ENCODE measurements at places on chromosomes 5 and 9.

- no peak for DNase-seq
These were observed 29.5 kb downstream of the CCNH start for GRCh38 chr5:87383216-87383615.

DNA sequence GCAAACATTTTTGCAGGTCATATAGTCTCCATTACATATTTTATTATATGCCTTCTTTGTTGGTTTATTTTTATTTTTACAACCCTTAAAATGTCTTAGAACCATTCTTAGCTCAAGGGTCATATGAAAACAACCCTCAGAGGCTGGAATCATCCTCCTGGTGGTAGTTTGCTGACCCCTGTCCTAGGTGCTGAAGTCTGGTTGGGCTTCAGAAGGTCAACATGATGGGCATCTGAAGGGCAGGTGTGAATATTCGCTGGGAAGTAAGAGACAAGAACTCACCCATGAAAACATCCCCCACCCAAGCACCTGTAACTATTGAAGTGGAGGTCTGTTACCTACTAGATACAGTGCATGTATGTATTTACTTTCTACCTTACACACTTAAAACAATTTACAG is 75.4 kb downstream of the OSMR start:
- DNase-seq, result no peak

DNA sequence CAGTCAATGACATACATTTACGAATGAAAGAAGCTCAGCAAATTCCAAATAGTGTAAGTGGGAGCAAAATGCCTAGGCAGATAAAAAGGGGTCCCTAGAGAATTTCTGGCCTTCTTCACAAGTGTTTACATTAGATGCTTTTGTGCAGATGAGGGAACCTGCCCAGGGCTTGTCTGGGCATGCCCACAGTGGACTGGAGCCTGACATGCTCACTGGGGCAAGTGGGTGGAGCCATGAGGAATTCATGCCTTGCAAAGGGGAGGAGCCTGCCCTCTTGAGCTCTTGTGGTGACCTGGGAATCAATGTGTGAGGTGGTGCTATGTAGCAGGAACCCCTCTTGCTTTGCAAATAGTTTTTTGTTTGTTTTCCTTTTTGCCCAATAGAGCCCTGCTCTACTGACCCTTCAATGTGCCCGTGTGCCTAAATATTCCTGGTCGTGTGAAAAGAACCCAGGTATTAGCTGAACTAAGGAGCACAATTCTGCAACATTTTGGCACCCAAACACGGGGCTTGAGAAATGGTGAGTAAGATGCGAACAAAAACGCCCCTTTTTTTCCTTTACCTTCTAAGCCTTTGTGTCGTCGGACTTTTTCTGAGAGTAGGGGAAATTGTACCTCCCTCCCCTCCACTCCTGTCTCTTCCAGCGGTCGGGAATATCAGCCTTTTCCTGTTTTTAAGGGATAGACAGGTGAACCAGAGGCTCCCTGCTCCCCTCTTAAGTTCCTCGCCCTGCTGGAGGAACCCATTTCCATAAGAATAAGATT is 433.8 kb upstream of the CDH9 start:
- DNase-seq, result no peak

DNA sequence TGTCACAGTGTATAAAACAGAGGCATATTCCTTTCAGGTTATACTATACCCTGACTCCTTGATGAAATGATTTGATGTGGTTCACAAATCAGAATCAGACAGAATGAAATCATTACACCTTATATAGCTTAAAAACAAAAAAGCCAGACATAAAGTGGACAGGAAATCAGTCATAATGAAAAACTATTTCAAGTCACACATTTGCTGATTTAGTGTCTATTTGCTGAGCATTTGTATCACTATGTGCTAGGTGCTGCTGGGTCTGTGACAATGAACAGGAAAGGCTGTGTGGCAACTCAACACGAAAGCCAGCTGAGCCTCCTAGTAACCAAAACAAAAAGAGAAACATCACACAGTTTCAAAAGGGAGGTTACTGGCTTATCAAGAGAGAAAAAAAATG is 194.0 kb downstream of the EFNA5 start:
- DNase-seq, result no peak

DNA sequence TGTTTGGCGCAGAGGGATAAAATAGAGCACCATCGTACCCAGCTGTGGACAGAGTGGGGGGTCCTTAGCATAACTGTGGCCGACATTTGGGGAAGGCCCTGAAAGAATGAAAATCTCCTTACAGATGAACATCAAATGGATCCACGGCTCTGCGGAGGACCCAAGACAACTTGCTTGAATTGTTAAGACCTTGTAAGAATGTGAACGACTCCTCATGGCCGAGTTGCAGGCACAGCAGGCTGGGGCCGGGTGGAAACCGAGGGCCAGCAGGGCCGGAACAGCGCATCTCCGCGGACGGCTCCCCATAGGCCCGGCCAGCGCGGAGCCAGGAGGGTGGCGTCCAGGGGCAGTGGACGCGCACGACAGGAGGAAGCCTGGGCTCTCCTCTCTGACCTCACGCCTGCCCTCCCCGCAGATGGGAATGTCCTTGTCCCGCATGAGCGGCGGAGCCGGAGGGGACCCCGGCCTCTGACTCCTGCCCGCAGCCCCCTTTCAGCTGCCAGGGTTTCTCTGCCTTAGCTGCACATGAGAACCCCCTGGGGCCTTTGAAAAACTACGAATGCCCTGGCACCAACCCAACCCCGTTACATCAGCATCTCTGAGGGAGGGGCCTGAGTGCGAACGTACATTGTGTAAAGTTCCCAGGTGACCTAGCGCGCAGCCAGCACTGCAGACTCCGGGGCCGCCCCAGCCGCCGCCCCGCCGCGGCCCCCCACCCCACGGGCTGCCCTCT is 36.2 kb upstream of the PTCH1 start:
- peak; percentile 26 for DNase-seq

DNA sequence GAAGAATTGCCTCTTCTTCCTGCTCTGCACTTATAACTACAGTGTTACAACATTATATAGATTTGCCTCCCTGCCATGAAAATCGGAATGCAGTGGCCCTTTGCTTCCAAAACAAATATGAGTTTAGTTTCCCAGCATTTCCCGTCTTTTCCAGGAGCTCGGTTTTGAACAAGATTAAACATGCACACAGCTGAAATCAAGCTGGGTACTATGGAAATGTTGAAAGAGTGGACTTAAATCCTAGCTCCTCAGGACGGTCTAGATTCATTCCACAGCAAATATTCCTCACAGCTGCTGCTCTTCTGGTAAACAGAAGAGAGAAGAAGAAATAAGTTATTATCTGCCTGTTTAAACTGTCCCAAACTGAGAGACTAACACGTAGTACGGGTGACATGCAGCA is 161.4 kb downstream of the PIK3R1 start:
- no peak for DNase-seq

DNA sequence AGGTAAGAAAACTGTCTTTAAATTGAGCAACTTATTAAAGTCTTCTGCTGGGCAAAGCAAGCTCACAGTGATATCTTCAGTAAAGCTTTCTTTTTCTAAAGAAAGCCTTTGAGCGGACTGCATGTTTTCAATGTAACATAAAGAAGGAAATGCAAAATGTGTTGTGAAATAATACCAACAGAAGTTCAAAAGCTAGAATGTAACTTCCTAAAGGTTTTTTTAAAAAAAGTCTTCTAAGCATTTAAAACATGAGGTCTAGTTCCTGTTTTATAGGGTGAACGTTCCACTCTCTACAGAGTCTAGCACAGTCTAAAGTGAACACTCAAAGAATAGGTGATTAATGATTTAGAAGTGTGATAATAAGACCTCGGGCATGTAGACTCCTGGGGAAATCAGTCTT is 62.9 kb downstream of the DENND1A start:
- DNase-seq, result no peak

- DNase-seq, result no peak
These were observed 35.0 kb upstream of the UNC5A start for GRCh38 chr5:176775409-176775808.

GRCh38 chr9:93549611-93550010 is 26.8 kb upstream of the PHF2 start:
- no peak for DNase-seq

GRCh38 chr5:173328844-173329490 is 753 bp upstream of the STC2 start:
- no peak for DNase-seq

DNA sequence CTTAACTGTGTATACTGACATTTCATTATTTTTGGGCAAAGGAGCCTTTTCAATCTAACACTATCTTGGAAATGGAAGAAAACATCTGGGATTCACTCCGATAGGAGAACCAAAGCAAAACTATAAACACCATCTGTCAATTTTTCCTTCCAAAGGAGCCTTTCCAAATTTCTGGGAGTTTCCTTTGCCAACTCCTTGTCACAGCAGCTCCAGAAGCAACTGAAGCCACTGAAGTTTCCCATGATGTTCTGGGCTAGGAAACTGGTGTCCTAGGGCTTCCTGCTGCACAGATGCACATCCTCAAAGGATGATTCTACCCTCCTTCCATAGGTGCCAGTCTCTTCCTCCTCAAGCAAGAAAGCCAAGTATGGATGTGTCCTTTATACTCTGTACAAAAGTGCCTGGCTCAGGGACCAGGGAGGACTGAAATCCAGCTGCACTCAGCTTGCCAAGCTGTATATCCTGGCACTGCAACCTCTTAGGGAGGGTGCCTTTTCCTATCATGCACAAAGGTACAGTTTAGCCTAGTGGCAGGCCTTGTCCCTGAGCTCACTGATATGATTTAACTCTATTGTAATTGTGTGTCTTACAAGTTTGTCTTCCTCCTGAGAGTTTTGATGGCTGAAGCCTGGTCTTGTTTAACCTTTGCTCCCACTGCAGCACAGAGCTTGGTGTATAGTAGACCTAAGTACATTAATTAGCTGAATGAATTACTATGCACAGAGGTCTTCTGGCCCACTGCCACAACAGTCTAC is 8.4 kb upstream of the UBAP1 start:
- no peak for DNase-seq

DNA sequence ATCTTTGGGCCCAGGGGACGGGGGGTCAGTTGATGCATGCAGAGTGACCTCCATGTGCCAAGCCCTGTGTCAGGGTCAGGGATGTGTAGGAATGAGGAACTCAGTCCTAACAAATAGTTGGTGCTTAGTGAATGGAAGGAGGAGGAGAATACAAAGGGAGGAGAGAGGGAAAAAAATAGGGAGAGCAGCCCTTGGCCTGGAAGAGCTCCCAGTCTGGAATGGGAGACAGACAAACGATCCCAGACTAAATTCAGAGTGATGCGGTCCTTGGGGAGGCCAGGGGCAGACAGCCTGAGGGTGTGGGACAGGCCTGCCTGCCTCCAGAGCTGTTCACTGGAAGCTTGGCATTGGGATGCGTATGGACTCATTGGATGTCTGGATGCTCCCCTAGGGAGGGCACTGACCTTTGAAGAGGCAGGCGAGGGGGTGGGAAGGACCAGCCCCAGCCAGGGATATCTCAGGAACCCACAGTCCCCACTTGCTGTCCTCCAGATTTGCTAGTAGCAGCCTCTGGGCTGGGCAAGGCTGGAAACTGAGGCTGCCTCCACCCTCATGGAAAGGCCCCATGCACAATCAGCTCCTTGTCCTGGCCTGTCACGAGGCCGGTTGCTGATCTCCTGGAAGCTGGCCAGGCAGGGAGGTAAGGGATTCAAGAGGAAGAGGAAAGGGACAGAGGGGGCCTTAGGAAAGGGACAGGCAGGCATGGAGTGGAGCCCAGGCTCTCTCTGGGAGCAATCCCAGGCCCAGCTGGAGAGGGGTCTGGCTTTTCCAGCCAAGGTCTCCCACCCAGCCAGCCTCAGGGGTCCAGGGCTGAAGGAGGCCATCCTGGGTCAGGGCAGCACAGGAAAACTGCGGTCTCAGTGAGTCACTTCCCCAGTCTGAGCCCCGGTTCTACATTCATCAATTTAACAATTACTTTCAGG is 69.0 kb upstream of the GGTA1 start:
- no peak for DNase-seq

GRCh38 chr9:93463638-93464248 is 10.4 kb upstream of the FAM120AOS start:
- DNase-seq, result no peak

GRCh38 chr9:7906783-7907550 is 107.4 kb upstream of the DMAC1 start:
- DNase-seq, result no peak

DNA sequence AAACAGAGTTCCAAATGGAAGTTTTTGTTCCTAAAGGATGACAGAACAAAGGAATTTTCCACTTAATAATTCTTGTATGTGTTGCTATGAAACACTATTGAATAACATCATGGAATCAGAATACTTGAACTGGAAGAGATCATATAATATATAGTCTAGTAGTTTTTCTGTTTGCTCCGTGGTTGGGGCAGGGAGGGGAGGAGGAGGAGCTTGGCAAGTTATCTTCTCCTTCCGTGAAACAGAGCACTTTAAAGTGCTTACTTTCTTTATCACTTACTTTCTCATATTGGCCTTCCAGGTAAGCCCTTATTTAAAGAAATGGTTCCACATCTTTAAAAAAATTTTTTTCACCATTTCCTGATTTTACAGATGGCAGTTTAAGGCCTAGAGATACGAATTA is 165.9 kb upstream of the TLX3 start:
- DNase-seq, result no peak

DNA sequence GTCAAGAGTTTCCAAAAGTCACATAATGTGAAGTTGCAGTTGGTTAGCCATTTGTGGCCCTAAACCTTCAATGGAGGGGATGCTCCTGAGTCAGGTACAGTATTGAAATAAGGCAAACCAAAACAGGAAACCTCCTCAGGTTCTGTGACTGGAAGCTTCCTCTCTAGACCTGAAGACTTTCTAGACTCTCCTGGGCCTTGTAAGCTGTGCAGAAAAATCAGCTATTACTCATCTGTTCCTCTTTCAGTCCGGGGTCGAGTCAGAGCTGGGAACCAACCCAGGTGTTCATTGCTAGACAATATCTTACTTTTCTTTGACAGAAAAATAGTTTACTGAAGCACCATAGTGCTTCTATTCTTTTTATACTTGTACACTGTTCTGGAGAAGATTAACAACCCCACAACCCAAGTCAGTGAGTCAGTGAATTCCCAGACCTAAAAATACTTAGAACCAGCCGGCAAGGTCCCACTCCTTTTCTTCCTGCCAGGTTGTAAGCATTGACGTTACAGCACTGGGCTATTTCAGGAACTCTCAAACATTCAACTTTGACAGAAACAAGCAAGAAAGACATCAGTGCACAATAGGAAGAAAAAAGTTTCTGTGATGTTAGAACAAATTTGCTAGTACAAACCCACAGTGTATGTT is 47.3 kb downstream of the FSTL4 start:
- no peak for DNase-seq

- DNase-seq, result no peak
These were observed 196.3 kb downstream of the CSNK1G3 start for GRCh38 chr5:123708074-123708806.

DNA sequence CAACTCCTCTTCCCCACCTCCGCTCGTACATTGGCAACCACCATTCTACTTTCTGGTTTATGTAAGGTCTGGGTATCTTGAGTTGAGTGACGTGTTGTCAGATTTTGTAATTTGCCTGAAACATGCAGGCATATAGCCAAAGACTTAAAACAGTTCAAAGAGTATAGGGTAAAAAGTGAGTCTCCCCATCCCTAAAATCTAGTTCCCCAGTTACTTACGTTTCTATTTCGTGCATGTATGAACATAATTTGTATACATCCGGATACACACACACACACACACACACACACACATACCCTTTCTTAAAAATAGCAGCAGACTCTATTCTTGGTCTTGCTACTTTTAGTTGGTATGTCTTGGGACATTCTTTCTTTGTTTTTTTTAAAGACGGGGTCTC is 915 bp downstream of the HSDL2 start:
- no peak for DNase-seq
